H1 (cell line): ENCODE measurements at places on chromosomes 12 and 14. TPM values are rescaled to one million over a fixed set of nuclear protein-coding genes. Genes with fewer than 3 reads are reported as not detected.

The SLC35E3 gene
- total RNA-seq: 10.0 and 12.9 TPM in 2 replicates

The KTN1 gene
- total RNA-seq: 144 and 151 TPM in 2 replicates

The GALC gene
- 12.3 and 12.5 TPM in 2 replicates for total RNA-seq

The HOXC12 gene
- not detected in 2 replicates for total RNA-seq

The KIF26A gene
- total RNA-seq: 41.6 and 42.3 TPM in 2 replicates

- DNase-seq: no peak
Observed at GRCh38 chr12:64691795-64692583, 67.2 kb downstream of the GNS start.

- DNase-seq: no peak
Observed at GRCh38 chr12:52659951-52660350, 7.9 kb upstream of the KRT2 start.

- no peak for DNase-seq
Observed at GRCh38 chr12:130650131-130650530, 66.0 kb downstream of the RIMBP2 start.

- DNase-seq: no peak
Observed at GRCh38 chr14:87916886-87917275, 76.1 kb downstream of the GALC start.

DNA sequence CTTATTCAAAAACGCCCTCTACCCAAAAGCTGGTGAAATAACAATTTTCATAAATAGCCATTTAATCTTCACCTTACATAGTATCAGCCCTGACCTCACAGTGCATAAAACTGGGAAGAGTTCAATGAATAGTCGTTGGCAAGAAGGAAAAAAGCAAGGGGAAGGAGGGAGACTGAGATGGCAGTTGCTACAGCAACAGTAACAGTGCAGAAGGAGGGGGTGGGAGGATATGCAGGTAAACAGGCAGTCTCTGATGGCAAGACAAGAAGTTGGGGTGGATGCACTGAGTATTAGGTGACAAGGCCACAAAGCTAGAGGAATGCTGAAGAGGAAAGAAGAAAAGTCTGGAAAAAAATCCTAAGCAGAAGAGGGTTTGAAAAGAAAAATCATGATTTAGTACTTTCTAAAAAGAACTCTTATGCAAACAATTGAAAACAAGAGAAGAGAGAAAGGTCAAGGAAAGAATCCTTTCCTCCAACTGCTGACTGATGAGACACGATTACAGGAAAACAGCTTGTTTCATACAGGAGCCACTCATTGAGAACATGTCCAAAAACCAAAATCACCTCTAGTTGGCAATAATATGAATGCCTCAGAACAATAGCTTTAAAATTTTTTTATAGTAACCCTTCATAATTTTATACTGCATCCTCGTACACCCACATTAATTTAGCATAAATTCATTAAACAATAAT, 56.0 kb downstream of the DCAF5 start:
- DNase-seq: no peak
